Stimulated activated CD4-positive, alpha-beta T cell treated with anti-CD3 and anti-CD28 coated beads, Interleukin-15, amount 100 ng/mL, for 1 hour (primary cell): ENCODE measurements at places on chromosomes 6 and 20.

- DNase-seq: no peak
Observed at GRCh38 chr6:151448623-151449022, 3.3 kb downstream of the RMND1 start.

GRCh38 chr6:125154761-125155135 is 1.2 kb downstream of the TPD52L1 start:
- DNase-seq: no peak

DNA sequence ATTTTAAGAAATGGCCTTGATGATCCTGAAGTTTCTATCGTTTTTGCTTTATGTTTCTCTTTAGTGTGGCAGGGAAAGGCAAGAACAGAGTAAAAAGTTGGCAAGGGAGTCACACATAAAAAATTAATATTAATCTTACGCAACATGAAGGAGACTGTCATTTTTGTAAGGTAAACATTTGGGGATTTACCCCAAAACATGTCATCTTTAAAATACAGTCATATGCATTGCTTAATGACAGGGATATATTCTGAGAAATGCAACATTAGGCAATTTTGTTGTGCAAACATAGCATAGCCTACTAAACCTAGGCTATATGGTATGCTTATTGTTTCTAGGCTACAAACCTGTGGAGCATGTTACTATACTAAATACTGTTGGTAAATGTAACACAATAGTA is 5.4 kb downstream of the RBL1 start:
- DNase-seq: no peak

GRCh38 chr6:57108691-57109090 is 18.7 kb downstream of the ZNF451 start:
- no peak for DNase-seq

DNA sequence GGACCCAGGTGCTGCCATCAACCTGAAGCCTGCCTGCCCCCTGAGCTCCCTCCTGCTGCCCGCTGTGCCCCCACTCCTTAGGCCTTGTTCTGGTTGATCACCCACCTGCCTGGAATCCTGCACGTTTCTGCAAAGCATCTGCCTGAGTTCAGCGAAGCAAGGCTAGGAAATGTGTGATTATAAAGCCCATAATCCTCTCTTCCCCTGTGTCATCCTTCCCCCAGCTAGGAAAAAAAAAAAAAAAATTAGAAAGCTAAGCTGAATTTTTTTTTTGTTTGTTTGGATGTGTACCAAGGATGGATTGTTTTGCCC is 93.2 kb downstream of the FOXA2 start:
- DNase-seq: no peak

- no peak for DNase-seq
Observed at GRCh38 chr6:118246406-118246805, 301.7 kb upstream of the PLN start.

GRCh38 chr6:159739341-159739740 is 12.0 kb downstream of the WTAP start:
- no peak for DNase-seq

DNA sequence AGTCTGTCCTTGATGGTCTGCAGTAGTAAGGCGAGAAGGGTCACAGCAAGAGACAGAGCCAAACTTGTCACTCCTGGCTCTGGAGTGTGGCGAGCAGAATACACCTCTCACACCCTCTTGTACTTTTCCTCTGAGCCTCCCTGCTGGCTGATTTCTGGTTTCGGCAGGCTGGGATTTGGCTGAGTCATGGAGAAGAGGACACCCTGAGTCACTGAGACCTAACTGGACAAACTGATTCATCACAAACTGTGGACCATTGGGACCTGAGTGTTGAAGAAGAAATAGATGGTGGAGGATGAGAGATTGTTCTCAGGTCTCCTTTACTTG is 101.7 kb downstream of the F13A1 start:
- no peak for DNase-seq

GRCh38 chr20:47810116-47810677 is 24.9 kb upstream of the SULF2 start:
- no peak for DNase-seq

DNA sequence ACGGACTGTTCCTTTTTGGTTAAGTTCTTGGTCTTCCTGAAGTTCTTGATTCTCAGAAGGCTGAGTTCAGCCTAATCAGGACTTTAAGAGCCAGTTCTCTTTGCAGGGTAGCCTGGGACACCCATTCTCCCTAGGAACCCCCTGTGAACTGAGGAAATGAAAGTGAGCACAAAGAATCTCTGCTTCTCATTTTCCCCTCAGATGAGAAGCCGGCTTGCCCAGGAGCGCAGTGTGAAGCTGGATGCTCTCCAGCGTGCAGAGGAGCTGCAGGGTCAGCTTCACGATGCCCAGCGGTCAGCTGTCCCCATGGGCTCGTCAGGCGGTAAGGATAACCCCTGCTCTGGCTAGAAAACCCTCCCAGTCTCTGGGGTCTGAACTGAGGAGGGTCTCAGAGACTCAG is 34.0 kb downstream of the CD164 start:
- no peak for DNase-seq
